Stimulated activated CD4-positive, alpha-beta T cell treated with anti-CD3 and anti-CD28 coated beads, Interleukin-1b, Interleukin-23, amount 100 ng/mL, for 4 hours (primary cell): ENCODE measurements at places on chromosomes 1 and 21.

DNA sequence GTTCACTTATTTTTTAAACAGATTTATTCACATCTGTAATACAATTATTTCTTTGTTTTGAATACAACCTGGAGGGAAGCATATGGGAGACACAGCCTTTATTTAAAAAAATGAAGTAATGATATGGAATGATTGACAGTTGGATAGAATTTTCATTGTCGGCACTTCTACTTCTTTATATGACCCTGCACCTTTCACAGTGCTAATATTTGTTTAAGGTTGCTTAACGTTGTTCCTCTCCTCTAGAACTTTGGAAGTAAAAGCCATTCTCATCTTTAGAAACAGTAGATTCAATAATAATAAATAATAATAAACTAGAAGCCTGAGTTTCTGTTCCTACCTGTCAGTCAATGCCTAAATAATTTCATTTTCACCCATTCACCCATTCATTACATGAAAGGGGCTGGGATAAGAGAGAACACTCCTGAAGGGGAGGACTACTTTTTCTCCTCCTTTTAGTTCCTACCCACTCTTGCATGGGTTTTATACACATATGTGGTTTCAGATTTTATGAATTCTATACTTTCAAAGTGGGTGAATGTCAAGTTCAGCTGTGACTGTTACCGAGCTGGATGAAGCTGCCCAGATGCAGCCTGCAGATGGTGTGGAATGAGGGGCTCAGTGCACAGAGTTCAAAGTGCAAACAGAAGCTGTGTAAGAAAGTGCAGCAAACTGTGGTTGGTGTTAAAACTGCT, 9.4 kb downstream of the RUNX1 start:
- no peak for DNase-seq

DNA sequence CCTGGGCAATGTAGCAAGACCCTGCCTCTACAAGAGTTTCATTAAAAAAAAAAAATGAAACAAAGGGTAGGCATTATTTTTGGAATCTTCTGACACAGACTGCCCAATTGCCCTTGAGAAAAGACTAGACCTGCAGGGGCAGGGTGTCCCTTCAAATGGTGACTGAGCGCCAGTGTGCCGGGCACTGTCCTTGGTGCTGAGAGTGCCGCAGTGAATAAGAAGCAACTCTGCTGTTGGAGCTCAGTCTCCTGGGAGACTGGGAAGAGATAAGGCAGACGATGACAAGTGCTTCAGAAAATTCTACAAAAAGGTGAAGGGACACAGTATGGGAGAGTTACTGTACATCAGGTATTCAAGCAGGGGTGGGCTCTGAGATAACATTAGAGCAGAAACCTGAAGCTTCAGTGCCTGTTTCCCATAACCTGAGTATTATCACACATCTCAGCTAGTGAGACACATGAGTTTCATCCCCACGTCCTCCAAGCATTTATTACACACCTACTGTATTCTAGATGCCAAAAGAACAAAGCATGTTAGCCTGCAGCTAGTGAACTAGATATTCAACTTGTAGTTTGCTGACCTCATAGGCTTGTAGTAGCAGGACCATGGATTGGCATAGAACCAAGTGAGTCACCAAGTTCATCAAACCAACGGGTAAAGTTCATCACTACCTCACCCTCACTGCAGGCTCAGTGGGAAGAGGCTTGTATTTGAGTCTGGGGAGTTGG, 18.4 kb upstream of the RPL11 start:
- no peak for DNase-seq

DNA sequence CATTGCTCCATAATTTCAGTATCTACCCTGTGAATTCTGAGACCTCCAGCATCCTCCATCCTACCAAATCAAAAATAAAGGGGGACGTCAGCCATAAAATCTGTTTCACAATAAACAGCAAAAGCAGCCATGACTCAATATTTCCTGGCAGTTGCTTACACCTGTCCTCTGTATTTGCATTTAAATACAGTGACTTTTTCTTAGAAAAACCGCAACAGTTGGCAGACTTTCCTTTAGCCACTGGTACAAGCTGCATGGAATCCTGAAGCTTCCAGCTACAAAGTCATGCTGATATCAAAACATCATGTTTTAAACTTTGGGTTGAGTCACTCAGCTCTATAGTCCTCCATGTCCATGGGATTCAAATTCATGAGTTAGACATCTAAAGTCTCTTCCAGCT, 278.0 kb upstream of the KAZN start:
- DNase-seq: no peak

DNA sequence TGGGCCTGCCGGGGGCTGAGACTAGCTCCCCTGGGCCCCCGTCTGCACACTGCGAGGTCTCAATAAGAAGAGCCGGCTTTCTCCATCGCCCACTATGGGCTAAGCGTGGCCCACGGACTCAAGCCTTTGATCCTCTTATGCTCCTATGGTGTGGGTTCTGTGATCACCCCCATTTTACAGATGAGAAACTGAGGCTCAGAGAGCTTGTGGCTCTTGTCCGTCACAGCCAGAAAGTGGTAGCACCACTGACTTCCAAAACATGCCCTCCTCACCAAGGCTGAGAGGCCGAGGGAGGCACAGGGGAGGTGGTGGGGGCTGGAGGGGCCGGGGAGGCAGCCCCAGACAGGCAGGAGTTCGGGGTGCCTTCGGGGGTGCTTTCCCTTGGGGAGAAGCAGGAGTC, 39.0 kb upstream of the CASZ1 start:
- DNase-seq: no peak

- DNase-seq: no peak
Observed at GRCh38 chr1:49102752-49103151, 326.1 kb upstream of the BEND5 start.

DNA sequence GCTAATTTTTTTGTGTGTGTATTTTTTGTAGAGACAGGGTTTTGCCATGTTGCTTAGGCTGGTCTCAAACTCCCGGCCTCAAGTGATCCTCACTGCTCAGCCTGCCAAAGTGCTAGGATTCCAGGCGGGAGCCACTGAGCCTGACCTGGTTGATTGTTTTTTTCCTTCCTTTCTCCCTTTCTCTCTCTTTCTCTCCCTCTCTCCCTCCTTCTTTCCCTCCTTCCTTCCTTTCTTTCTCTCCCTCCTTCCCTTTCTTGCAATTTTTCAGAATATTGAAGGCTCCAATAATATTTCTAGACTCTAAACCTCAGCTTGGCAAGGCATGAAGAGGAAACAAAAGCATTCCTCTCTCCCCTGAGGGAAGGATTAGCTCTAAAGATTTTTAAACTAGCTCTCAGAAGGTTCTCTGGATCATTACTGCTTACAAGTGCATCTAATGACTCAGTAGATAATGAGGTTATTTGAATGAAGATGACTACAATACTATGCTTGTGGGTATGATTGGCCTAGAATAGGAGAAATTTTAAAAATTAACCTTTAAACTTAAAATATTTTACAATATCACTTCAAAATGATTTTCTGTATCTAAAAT, 68.5 kb upstream of the GADD45A start:
- DNase-seq: no peak

GRCh38 chr21:28769683-28770082, 223.0 kb downstream of the LTN1 start:
- DNase-seq: no peak

- no peak for DNase-seq
Observed at GRCh38 chr21:31289702-31290101, 54.4 kb downstream of the TIAM1 start.

- no peak for DNase-seq
Observed at GRCh38 chr1:95407131-95407885, 173.3 kb downstream of the RWDD3 start.
